Body of pancreas (tissue), 4 donors: ENCODE measurements at places on chromosomes 7 and 10. TPM values are rescaled to one million over a fixed set of nuclear protein-coding genes. Genes with fewer than 3 reads are reported as not detected.

DNA sequence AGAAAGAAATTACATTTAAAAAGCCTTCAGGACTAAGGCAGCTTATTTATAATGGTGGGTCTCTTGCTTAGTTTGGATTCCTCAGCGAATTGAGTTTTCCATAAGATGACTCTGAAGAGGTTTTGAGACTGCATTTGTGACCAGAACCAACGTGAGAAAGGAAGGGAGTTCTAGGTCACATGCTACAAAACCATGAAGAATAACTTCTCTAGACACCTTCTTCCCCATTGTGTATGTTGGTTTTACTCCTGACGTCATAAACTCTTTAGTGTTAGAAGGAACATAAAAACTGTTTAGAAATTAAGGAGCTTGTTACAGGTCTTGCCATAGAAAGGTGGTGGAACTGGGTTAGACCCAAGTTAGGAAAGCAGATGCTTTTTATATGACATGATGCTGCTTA lies 11.1 kb downstream of the PTPN12 start:
- H3K27me3 ChIP-seq, result no peaks in the 10 kb centered on the region
- no peaks in the 10 kb centered on the region for H3K36me3 ChIP-seq
- no peak overlapping the region for H3K27ac ChIP-seq
- H3K4me3 ChIP-seq, result no peak overlapping the region
- peaks cover 7% of the 10 kb centered on the region for H3K4me1 ChIP-seq

GRCh38 chr10:102519246-102519825 lies 15.6 kb downstream of the SUFU start:
- no peaks in the 10 kb centered on the region for H3K27me3 ChIP-seq
- H3K4me3 ChIP-seq, result no peak overlapping the region
- no peak for DNase-seq
- peaks cover 11% of the 10 kb centered on the region for H3K4me1 ChIP-seq

GRCh38 chr7:121002-121785 lies 71.2 kb upstream of the FAM20C start:
- no peak for DNase-seq
- H3K4me3 ChIP-seq, result no peak overlapping the region
- H3K4me1 ChIP-seq, result peaks cover 8% of the 10 kb centered on the region

GRCh38 chr10:87506956-87507355 lies 2.3 kb downstream of the MINPP1 start:
- no peak for DNase-seq
- H3K4me3 ChIP-seq, result no peak overlapping the region
- H3K27ac ChIP-seq, result no peak overlapping the region
- no peaks in the 10 kb centered on the region for H3K27me3 ChIP-seq
- H3K4me1 ChIP-seq, result peaks cover 25% of the 10 kb centered on the region

DNA sequence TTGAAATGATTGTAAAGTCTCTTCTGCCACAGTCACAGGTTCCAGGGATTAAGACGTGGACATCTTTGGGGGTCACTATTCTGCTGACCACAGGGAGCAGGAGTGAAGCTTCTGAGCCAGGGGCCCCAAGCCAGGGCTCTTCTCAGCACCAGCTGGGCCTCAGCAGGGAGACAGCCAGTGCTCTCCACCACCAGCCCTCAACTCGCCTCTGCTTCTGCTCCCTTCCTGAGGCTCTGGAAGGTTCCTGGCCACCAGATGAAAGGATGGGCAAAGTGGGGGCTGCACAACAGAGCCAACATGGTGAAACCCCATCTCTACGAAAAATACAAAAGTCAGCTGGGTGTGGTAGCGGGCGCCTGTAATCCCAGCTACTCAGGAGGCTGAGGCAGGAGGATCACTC lies 11.2 kb upstream of the CRYGN start:
- H3K27ac ChIP-seq, result no peak overlapping the region
- no peaks in the 10 kb centered on the region for H3K36me3 ChIP-seq
- H3K4me3 ChIP-seq, result no peak overlapping the region
- DNase-seq, result no peak

- H3K4me1 ChIP-seq, result peaks cover 4% of the 10 kb centered on the region
- peak overlapping the region; percentile 87 for H3K27ac ChIP-seq
- no peak for DNase-seq
- no peak overlapping the region for H3K4me3 ChIP-seq
- H3K36me3 ChIP-seq, result no peaks in the 10 kb centered on the region
- no peaks in the 10 kb centered on the region for H3K27me3 ChIP-seq
Measured at GRCh38 chr10:22229802-22230157, 12.0 kb upstream of the EBLN1 start.

DNA sequence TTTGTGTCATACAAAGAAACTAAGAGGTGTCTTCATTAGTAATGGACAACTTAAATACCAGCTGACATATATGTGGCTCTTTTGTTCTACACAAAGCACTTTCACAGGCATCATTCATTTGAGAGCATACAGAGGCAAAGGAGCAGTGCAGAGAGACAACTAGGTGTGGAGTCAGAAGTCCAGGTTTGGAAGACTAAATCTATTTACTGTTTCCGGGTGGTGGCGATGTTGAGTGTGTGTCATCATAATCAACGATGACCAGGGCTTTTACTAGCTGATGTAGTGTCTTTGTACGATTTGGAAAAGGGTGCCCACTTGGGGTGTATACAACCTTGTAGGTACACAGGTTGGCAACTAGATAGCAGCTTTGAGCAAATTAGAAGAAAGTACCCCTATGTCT lies 195.5 kb upstream of the CCDC6 start:
- H3K27me3 ChIP-seq, result no peaks in the 10 kb centered on the region
- H3K4me3 ChIP-seq, result no peak overlapping the region
- no peaks in the 10 kb centered on the region for H3K36me3 ChIP-seq
- no peak overlapping the region for H3K27ac ChIP-seq
- DNase-seq, result no peak

CYP3A5 gene
- total RNA-seq, result 358 TPM

CDK14 gene
- total RNA-seq, result 21.8 TPM

ITGA8 gene
- 0.78 TPM for total RNA-seq
